CD4-positive, alpha-beta T cell treated with Interleukin-15 for 4 hours (primary cell): ENCODE measurements at places on chromosomes 6 and 20.

GRCh38 chr20:31870726-31871617 lies 538 bp downstream of the TTLL9 start:
- DNase-seq, result no peak

DNA sequence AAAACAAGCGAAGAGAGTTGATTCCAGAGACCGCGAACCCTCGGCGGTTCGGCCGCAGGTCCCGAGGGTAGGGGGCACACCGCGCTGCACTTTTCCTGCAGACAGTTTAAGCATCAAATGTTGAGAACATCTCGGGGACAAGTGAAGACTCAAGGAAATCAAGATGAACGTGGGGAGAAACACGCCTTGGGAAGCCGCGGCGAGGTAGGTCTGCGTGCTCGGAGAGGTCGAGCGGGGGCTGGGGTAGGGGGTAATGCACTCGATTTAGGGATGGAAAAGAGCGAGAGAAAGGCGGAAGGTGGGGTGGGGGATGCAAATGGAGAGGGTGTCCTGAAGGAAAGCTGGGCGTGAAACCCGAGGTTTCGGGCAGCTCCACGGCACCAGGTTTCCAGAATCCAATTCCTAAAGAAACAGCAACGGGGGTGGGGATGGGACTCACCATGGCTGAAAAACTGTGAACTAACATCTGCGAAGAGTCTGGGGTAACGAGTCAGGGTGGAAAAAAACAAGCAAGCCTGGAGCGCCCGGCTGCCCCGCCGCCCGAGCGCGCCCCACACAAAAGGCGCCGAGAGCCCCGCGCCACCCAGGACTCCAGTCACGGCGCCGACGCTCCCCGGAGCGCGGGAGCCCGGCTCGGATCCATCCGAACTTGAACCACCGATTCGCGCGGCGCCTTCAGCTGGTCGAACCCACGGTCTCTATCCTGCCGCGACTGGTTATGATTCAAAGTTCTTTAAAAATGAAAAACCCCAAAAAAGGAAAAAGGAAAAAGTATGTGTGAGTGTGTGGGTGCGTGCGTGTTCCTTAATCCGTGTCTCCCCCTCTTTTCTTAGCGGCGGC lies 3.5 kb downstream of the TFAP2A start:
- no peak for DNase-seq

DNA sequence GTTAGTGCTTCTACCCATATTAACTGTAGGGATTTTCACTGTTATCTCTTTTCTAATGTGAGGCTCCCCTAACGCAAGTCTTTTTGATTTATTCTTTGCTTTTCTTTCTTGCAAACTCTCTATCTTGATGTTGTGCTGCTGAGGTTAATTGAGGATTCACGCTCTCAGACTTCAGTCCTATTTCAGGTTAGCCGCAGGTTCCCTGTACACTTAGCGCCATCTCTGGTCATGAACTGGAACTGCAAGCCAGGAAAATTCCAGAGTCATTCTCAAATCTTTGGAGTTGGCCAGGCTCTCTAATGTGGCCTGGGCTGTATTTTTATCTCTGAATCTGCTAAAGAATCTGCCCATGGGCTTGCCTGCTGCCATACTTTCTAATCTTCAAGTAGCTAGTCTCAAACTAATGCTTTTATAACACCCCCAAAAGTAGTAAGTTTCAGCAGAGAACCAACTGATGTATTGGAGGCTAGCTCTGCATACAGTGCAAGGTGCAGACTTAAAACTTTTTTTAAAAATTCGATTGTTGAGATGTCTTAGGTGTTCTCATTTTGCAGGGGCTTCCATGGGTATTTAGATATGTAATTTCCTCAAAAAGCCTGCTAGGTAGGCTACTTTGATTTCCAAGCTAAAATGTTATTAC lies 91.1 kb upstream of the OPRM1 start:
- DNase-seq, result no peak

GRCh38 chr20:39676857-39677391 lies 714.8 kb downstream of the DHX35 start:
- no peak for DNase-seq

GRCh38 chr20:35611482-35611881 lies 4.1 kb upstream of the SPAG4 start:
- DNase-seq, result no peak

DNA sequence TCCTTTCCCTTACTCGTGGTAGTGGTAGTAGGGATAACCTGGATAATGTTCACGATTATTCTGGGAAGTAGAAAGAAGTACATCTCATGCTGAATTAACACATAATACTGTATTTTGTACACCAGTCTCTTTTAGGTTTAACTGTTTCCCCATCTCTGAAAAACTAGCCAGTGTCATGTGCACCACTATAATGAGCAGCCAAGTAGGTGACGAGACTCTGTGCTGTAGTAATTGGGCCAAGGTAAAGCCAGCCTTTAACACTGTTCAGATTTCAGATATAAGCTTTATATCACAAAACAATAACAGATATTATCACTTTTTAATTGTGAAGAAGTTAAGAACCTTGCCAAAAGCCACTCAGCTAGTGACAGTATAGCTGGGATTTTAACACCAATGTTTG lies 100.9 kb upstream of the ENPP5 start:
- no peak for DNase-seq
